ENCODE measurements at places on chromosomes 3 and 15. TPM values are rescaled to one million over a fixed set of nuclear protein-coding genes. Genes with fewer than 3 reads are reported as not detected.
A peak's percentile ranks its signal among the peaks of the same experiment; 100 is the strongest.

The CCK gene
- total RNA-seq: 3.3 TPM

- DNase-seq: no peak
- H3K4me1 ChIP-seq: no peaks in the 10 kb centered on the region
- H3K36me3 ChIP-seq: no peaks in the 10 kb centered on the region
- H3K4me3 ChIP-seq: no peak overlapping the region
- H3K27me3 ChIP-seq: no peaks in the 10 kb centered on the region
These were observed 130.9 kb upstream of the ABI3BP start for GRCh38 chr3:101124125-101124524.

- no peak for DNase-seq
- no peaks in the 10 kb centered on the region for H3K27me3 ChIP-seq
- no peak overlapping the region for H3K4me3 ChIP-seq
These were observed 6.5 kb downstream of the RRP9 start for GRCh38 chr3:51934991-51935885.

The RETNLB gene
- not detected for total RNA-seq

DNA sequence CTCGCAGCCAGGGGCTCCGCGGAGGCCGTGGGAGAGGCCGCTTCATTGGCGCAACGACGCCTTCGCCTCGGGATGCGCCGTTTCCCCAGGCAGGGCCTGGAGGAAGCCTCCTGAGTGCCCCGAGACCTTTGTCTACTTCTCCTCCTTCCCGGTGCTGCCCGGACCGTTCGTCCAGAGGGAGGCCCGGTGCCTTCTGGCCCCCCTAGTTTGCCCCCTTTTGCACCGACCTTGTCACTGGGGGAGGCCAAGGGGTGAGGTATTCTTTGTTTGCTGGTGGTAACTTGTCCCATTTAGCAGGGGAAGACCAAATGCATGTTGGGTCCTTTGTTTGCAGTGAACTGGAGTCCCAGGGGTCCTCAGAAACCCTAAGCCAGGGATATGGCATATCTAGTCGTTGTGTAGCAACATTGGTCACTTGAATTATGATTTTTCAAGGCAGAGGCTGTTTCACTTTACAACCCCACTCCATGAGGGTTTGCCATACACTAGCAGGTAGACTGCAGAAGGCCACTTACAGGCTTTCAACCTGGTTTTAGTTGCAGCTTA is 615 bp downstream of the DHX30 start:
- H3K27ac ChIP-seq: peak overlapping the region; percentile 99
- H3K27me3 ChIP-seq: no peaks in the 10 kb centered on the region
- H3K4me1 ChIP-seq: peaks cover 13% of the 10 kb centered on the region
- H3K36me3 ChIP-seq: no peaks in the 10 kb centered on the region
- DNase-seq: no peak

The CHRD gene
- 3.4 TPM for total RNA-seq

DNA sequence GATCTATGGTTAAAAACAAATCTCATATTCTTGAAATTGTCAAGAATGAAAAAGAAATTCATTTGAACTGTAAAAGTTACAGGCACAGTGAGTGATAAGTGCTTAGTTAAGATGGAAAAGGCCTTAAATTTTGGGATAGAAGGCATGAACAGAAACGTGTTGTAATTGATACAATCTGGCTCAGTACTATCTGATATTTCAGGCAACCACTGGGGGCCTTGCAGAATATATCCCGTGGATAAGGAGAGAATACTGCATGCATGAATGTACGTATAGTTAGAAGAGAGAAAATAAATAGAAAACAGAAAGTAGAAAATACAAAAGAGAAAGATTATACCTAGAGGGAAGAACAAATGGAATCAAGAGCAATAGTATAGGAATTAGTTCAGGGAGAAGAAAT is 741.4 kb upstream of the CCDC54 start:
- no peak overlapping the region for H3K27ac ChIP-seq
- H3K27me3 ChIP-seq: no peaks in the 10 kb centered on the region
- no peak overlapping the region for H3K4me3 ChIP-seq
- no peaks in the 10 kb centered on the region for H3K36me3 ChIP-seq
- no peak for DNase-seq
- no peaks in the 10 kb centered on the region for H3K4me1 ChIP-seq

The DZIP1L gene
- 19.2 TPM for total RNA-seq

DNA sequence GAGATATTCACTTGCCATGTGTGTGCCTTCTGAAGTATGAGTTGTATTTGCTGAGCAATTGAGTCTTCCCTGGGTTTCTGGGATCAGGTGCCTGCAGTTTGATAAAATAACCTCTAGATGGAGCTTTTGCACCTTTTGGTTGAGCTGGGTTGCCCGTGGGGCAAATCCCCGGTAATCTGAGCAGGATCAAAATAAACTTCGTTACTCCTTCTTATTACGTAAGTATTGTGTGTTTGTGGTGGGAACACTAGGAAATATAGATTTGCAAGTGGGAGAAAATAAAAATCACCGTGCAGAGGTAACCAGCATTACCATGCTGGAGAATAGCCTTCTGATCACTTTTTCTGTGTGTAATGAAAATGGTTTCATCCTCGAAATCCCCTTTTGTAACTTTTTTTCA is 277.4 kb upstream of the NR2E3 start:
- peak; percentile 28 for DNase-seq
- H3K4me1 ChIP-seq: no peaks in the 10 kb centered on the region
- no peaks in the 10 kb centered on the region for H3K36me3 ChIP-seq
- H3K27me3 ChIP-seq: no peaks in the 10 kb centered on the region
- no peak overlapping the region for H3K4me3 ChIP-seq

The TUSC7 gene
- not detected for total RNA-seq

- no peak for DNase-seq
- H3K27ac ChIP-seq: no peak overlapping the region
- H3K4me1 ChIP-seq: no peaks in the 10 kb centered on the region
- H3K4me3 ChIP-seq: no peak overlapping the region
These were observed 35.6 kb upstream of the PRR23E start for GRCh38 chr3:127157171-127157828.

DNA sequence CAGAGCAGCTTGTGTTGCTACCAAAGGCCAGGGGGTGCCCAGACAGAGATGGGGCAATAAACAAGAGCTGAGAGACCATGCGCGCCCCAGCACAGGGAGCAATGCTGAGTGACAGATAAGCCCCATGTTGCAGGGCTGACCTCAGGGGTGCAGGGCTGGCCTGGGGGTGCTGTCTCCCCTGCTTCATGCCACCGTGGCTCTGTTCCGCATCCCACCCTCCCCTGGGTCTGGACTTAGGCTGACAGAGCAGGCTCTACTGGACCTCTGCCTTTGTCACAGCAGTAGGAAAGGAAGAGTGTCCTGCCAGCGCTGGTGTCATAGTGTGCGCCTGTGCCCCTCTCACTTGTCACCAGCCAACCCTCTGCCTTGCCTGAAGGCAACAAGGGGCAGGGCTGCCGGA is 67.4 kb upstream of the IQSEC1 start:
- no peak overlapping the region for H3K27ac ChIP-seq
- H3K27me3 ChIP-seq: no peaks in the 10 kb centered on the region
- DNase-seq: no peak
- H3K4me1 ChIP-seq: no peaks in the 10 kb centered on the region

DNA sequence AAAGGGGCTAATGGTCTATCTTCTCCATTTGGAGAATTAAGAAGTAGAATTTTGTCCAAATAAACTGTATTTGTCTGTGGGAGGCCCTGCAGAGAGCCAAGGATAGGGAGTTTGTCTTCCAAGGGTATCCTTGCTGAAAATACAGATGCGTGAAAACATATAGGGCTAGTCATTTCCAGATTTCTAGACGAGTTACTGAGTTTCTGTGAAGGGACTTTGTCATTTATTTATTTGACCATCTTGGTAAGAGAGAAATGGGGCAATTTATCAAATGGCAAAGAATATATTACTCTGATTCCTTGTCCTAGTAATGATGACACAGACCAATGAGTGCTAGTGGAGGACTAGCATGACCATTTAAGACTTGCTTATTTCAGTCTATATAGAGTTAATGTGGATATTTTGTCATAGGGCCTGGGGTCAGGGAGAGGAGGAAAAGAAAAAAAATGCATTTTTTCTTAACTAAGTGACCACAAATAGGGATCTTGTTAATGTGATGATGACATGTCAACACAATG is 376.6 kb upstream of the ONECUT1 start:
- H3K4me1 ChIP-seq: no peaks in the 10 kb centered on the region
- DNase-seq: no peak
- no peak overlapping the region for H3K4me3 ChIP-seq
- no peak overlapping the region for H3K27ac ChIP-seq
- H3K27me3 ChIP-seq: no peaks in the 10 kb centered on the region

The PCLAF gene
- total RNA-seq: 2.2 TPM

GRCh38 chr3:12615266-12615665 is 48.7 kb downstream of the RAF1 start:
- no peak overlapping the region for H3K27ac ChIP-seq
- peaks cover 6% of the 10 kb centered on the region for H3K36me3 ChIP-seq
- H3K4me3 ChIP-seq: no peak overlapping the region
- H3K27me3 ChIP-seq: no peaks in the 10 kb centered on the region
- H3K4me1 ChIP-seq: peaks cover under 1% of the 10 kb centered on the region

DNA sequence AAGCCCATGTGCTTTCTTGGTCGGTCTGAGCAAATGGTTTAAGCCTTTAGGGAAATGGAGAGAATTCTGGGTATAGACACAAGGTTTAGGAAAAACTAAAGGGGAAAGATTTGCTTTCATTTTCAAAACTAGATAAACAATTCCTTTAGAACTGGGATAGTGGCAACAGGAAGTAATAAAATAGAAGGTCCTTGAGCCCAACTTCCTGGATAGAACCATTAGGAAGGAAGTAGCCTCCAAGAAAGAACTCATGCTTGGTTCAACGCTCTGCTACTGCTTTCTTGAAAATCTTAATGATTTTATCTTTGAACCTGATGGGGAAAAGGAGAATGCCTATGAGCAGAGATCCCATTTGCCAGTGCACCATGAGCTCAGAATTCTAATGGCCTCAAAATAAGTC is 147.0 kb upstream of the THRB start:
- no peak overlapping the region for H3K27ac ChIP-seq
- no peaks in the 10 kb centered on the region for H3K36me3 ChIP-seq
- no peaks in the 10 kb centered on the region for H3K4me1 ChIP-seq
- no peak overlapping the region for H3K4me3 ChIP-seq

DNA sequence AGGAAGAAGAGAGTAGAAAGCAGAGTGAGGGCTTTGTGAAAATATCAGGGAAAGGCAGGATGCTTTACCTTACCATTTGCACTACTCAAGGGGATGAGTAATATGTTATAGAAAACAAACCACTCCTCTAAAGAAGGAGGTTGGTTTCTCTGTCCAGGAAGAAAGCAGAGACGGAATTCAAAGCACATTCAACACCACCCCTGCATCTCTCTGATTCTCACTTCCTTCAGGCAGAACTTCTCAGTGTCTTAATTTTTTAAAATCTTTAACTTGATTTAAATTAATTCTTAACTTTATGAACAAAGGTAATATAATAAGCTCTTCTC is 82.4 kb downstream of the NR2F2 start:
- no peak overlapping the region for H3K27ac ChIP-seq
- DNase-seq: no peak
- H3K27me3 ChIP-seq: no peaks in the 10 kb centered on the region
- H3K36me3 ChIP-seq: no peaks in the 10 kb centered on the region
- H3K4me1 ChIP-seq: peaks cover 21% of the 10 kb centered on the region

GRCh38 chr3:73326396-73326795 is 264.9 kb downstream of the EBLN2 start:
- no peak overlapping the region for H3K4me3 ChIP-seq
- H3K27me3 ChIP-seq: no peaks in the 10 kb centered on the region
- no peak overlapping the region for H3K27ac ChIP-seq
- H3K4me1 ChIP-seq: no peaks in the 10 kb centered on the region
- no peak for DNase-seq
- no peaks in the 10 kb centered on the region for H3K36me3 ChIP-seq

The HAPLN3 gene
- 1.7 TPM for total RNA-seq

The KLHDC8B gene
- 33.3 TPM for total RNA-seq

DNA sequence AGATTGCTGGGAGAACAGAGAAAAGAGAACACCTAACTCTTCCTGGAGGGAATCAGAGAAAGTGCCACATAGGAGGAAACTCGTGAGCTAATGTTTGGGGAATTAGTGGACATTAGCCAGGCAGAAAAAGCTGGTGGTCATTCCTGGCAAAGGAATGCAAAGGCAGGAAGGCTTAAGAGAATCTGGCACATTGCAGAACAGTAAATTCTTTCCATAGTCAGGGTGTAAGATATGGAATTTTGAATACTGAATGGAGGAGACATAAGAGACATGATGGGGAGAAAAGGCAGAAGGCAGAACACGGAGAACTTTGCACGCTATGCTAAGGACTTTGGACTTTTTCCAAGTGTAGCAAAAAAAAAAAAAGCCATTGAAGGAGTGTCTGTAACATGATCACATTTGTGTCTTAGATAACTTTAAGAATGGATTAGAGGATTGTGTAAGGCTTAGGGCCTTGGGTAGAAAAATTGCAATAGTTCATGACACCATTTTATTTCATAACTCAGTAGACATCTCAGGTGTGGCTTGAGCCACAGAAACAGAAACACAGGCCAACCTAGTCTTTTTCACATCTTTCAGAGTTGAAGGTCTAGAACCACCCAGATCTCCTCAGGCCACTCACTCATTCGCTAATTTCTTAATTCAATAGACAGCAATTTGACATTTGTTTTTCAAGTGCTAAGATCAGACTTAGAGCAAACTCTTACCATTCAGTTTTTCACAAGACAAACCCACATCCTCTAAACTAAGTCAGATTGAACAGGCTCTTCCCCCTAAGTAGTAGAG is 31.2 kb upstream of the CCDC80 start:
- no peaks in the 10 kb centered on the region for H3K27me3 ChIP-seq
- H3K36me3 ChIP-seq: no peaks in the 10 kb centered on the region

The INKA1 gene
- total RNA-seq: 13.6 TPM

DNA sequence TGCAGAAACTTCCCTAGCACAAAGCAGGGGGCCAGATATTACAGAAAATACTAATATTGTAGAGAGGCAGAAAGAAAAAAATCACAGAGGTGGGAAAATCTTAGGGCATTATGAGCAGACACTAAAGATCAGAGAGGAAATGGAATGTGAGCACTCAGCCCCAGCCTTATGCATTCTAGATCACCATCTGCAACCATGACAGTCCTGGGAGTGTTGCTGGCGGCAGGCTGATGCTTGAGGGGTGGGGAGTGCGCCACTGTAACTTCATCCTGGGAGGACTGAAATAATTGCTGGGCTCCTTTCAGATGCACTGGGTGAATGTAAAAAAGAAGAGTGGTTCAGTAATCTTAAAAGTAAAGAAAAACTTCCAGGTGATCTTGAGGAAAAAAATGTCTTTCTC is 427.6 kb upstream of the SEMA6D start:
- H3K36me3 ChIP-seq: no peaks in the 10 kb centered on the region
- no peak overlapping the region for H3K4me3 ChIP-seq
- DNase-seq: no peak
- H3K4me1 ChIP-seq: peaks cover 4% of the 10 kb centered on the region
- H3K27ac ChIP-seq: no peak overlapping the region
